ENCODE measurements at places on chromosomes 16 and 17. TPM values are rescaled to one million over a fixed set of nuclear protein-coding genes. Genes with fewer than 3 reads are reported as not detected.

NOB1 gene
- 20.6 TPM for total RNA-seq

PRSS27 gene
- 0.62 TPM for total RNA-seq

SLC6A4 gene
- total RNA-seq, result not detected

PPL gene
- total RNA-seq, result 0.33 TPM

KDM6B gene
- total RNA-seq, result 3.7 TPM

ATMIN gene
- 41.3 TPM for total RNA-seq

SMIM22 gene
- total RNA-seq, result not detected

ADGRG3 gene
- total RNA-seq, result 0.15 TPM

PIRT gene
- not detected for total RNA-seq

TMEM106A gene
- total RNA-seq, result 6.3 TPM

GAS7 gene
- total RNA-seq, result 328 TPM
